ENCODE measurements at places on chromosomes 16 and 17. TPM values are rescaled to one million over a fixed set of nuclear protein-coding genes. Genes with fewer than 3 reads are reported as not detected.

DNA sequence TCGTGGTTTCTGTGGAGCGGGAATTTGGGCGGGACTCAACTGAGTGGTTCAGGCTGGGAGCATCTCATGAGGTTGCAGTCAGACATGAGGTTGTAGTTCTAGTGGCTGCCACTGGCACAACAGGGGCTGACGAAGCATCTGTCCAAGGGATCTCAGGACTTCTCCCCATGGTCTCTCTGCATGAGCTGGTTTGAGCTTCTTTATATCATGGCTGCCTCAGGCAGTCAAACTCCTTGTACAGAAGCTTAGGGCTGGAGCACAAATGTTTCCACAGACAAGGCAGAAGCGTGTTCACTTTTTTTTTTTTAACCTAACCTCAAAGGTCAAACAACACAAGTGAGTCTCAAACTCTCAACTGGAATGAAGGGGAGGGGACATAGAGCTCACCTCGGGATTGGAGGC lies 243.3 kb downstream of the MSI2 start:
- peak; percentile 75 for DNase-seq

The ZMYND15 gene
- 0.05 TPM for total RNA-seq

DNA sequence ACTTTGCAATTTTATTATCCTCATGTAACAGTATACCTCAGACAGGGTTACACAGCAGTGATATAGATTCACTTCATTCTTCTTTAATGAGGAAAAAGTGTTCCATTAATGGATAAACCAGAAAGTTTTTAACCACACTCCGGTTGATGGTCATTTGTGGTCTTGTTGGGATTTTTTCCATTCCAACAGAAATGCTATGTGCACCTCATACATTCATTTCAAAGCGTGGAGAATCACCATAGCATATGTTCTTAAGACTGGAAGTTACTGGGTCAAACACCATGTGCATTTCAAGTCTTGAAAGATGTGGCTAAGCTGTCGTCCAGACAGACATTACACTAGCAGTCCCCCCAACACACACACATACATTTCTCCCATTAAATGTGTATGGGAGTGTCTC lies 245.8 kb upstream of the CDH5 start:
- no peak for DNase-seq

The GSG1L gene
- total RNA-seq, result not detected

The SMTNL2 gene
- 0.10 TPM for total RNA-seq

The ATXN7L3 gene
- total RNA-seq, result 60.5 TPM

DNA sequence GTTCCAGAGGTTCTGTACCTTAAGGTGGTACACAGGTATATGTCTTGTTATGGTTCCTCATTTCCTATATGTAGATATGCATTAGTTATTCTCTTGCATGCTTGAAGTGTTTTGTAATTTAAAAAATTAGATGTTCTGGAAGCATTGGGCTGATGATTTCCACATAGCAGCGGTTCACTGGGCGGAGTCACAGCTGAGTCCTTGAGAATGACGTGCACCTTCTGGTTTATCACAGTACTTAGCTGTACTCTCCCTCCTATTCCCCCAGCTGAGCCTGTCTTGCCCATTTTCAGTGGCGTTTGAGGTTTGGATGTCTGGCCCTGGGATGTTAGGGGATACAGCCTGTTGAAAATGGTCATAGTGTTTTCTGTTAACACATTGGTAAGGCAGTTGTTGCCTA lies 327.1 kb downstream of the SNX29 start:
- no peak for DNase-seq

The ZNF469 gene
- total RNA-seq, result 1.5 TPM

GRCh38 chr16:53129281-53130158 lies 74.7 kb downstream of the CHD9 start:
- no peak for DNase-seq

DNA sequence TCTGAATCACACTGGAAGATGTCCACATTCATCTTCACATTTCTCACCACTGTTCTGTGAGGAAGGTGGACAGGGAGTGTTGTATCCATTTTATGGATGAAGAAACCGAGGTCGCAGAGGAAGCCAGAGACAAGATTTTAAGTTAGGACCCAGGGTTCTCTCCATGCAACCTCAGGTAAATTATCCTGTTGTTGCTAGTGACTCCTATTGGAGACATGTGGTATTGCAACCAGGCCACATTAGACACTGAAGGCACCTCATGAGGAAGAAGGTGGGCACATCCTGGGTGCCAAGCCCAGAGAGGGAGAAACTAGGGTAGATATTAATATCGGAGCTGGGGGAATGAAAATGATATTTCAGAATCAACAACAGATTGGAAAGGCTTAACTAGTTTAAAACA lies 8.5 kb upstream of the WNT9B start:
- DNase-seq, result no peak

- DNase-seq, result no peak
Observed at GRCh38 chr17:59493867-59494266, 71.5 kb upstream of the DHX40 start.

GRCh38 chr17:49967621-49968404 lies 1.2 kb upstream of the DLX4 start:
- DNase-seq, result no peak

The LAT gene
- total RNA-seq, result 1.8 TPM

- DNase-seq, result peak; percentile 75
Observed at GRCh38 chr16:54123766-54124165, 162.8 kb downstream of the IRX3 start.

DNA sequence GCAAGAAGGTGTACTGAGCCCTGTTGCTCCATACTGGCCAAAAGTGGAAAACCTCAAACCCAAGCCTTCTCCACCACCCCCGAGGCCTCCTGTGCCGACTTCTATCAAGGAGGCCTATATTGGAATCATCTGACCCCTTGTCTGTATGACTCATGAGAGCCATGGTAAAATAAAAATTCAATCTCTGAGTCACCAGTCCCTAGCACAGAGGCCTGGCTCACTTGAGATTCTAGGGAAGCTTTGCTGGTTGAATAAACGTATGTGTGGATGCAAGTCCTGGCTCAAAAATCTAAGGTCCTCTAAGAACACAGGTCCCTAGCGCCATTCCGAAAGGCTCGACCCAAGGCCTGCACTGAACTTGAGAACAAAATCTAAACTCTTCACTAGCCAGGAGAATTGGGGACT lies 15.0 kb downstream of the NSMCE1 start:
- DNase-seq, result peak; percentile 83

DNA sequence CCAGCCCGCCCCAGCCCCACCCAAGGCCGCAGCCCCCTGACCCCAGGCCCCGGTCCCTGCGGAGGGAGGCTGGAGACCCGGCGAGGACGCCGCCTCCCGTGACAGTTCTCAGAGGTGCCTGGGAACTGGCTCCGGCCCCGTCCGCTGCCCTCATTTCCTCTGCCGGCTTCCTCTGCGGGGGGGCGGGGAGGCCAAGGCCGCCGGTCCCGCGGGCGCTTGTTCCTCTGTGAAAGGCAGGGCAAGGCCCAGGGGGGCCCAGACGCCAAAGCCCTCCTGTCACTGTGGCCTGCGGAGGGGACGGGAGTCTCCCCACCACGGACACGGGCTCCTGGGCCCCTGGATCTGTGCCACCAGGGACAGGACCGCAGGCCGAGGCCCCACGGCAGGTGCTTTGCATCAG lies 5.0 kb upstream of the PVALEF start:
- DNase-seq, result no peak

- DNase-seq, result no peak
Observed at GRCh38 chr17:79573196-79573896, 37.5 kb downstream of the RBFOX3 start.

The C16orf89 gene
- 0.94 TPM for total RNA-seq

- DNase-seq, result no peak
Observed at GRCh38 chr17:1626333-1626732, 2.3 kb downstream of the SLC43A2 start.

GRCh38 chr16:89924297-89924924 lies 1.3 kb downstream of the TUBB3 start:
- peak; percentile 85 for DNase-seq

The PIRT gene
- not detected for total RNA-seq

DNA sequence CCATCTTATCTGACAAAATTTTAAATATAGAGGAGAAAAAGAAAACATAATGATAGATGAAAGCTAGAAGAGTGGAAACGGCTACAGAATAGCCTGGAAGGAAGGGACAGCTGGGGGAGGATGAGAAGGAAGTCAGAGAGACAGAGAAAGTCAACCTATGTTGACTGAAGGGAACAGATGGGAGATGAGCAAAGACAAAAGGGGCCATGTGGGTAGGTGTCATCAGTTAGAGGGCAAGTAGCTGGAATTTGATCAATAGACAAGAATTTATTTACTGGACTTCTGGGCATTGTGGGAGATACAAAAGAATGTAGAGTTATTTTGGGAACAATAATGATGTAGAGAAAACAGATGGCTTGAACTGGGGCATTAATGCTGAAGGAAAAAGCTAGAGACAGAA lies 194.4 kb downstream of the ANKFN1 start:
- DNase-seq, result peak; percentile 97

GRCh38 chr16:31134091-31134571 lies 1.4 kb downstream of the PRSS8 start:
- DNase-seq, result no peak

DNA sequence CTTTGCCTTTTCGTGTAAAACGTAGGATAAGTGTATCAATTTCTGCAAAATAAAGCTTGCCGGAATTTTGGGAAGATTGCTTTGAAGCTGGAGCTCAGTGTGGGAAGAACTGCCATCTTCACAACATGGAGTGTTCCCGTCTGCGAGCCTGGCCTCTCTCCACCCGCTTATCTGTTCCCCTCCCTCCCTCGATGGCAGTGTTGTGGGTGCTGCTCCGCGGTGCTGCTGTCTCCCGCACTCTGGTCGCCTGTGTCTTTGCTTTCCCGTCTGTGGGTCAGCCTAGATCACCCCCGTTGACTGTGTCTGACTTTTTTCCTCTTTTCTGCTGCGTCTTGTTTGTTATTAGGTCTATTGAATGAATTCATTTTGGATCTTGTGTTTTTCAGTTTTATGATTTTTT lies 17.0 kb downstream of the ACSF3 start:
- no peak for DNase-seq

The MMP25 gene
- 0.05 TPM for total RNA-seq

The CMTM2 gene
- not detected for total RNA-seq

The SLC22A31 gene
- total RNA-seq, result 0.10 TPM

The IRX3 gene
- total RNA-seq, result 67.1 TPM

DNA sequence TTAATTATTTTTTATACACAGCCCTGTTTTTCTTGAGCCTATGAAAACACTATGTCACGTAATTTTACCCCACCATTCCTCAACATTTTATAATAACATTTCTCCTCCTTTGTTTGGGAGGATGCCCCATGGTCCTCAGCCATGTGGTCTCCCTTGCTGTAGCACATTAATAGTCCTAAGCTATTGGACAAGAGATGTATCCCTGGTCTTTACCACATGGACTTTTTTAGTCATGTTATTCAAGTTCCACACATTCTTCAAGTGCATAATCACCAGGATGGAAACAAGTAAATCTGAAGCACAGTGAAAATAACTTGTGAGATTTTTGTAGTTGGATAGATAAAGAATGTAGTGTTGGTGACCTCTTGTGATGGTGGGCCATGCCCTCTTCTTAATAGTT lies 2.0 kb upstream of the KRTAP2-3 start:
- DNase-seq, result peak; percentile 84

The CSF3 gene
- total RNA-seq, result 0.10 TPM

- peak; percentile 52 for DNase-seq
Observed at GRCh38 chr16:70396246-70396904, 42.5 kb downstream of the ST3GAL2 start.

- DNase-seq, result no peak
Observed at GRCh38 chr17:76914937-76915336, 46.7 kb downstream of the MGAT5B start.

GRCh38 chr16:50863644-50864144 lies 121.8 kb downstream of the CYLD start:
- no peak for DNase-seq

DNA sequence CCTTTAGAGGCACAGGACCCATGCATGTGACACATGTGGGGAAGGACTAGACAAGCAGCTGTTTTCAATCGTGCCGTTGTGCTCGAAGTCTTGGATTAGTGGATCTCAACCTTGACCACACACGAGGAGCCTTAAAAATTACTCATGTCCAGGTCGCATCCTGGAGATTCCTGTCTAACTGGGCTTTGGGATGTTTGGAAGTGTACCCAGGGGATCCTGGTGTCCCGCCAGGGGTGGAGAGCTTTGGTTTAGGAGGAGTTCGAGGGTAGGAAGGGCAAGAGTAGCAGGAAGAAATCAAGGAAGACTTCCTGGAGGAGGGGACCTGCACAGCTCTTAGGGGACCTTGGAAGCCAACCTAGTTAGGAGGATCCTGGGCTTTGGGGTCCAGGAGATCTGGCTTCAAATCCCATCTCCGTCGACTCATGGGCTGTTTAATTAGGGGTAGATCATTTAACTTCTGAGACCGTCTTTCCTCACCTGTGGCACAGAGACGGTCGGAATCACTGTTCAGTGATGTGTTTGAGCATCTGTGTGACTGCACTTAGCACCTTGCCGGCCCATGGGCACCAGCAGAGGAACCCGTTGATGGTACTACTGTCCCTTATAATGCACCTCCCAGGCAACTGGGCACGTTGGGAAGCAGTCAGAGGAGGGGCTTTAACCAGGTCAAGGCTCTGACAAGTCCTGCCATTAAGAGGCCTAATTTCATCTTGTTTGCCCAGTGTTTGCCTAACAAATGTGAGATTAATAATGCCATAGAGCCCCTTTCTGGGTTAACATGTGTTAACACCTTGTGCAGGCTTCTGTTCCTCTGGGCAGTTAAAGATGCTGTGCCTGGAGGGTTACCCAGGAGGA lies 102.0 kb upstream of the PLCG2 start:
- no peak for DNase-seq

GRCh38 chr16:361341-361871 lies 8.9 kb upstream of the AXIN1 start:
- DNase-seq, result no peak

- DNase-seq, result peak; percentile 76
Observed at GRCh38 chr17:76726776-76727718, at the start of gene METTL23. TSS of gene METTL23 (plus strand) at chr17:76726839. CDS start at chr17:76729711, 2,872 bp downstream.

GRCh38 chr16:70804153-70804733 lies 3.3 kb upstream of the VAC14 start:
- peak; percentile 51 for DNase-seq

DNA sequence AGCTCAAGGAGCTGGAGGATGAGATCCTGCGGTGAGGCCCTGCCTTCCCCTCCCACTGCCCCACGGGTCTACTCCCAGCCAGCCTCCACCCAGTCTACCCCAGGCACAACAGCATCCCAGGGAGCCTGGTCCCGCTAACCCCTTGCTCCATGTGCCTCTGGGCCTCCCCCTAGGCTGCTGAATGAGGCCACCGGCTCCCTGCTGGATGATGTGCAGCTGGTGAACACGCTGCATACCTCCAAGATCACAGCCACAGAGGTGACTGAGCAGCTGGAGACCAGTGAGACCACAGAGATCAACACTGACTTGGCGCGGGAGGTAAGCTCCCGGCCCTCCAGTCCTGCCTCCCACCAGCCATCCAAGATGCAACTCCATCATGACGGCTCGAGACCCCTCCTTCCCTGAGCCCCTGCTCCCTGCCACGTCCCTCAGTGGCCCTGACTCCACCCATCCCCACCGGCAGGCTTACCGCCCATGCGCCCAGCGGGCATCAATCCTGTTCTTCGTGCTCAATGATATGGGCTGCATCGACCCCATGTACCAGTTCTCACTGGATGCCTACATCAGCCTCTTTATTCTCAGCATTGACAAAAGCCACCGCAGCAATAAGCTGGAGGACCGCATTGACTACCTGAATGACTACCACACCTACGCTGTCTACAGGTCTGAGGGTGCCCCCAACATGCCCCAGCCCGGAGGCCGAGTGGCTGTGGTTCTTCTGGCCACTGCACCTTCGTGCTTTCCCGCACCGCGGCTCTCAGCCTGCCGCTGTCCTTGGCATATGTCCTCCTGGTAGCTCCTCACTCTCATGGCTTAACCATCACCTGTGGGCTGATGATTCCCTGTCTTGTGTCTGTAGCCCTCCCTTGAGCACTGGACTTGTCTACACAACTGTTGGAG lies 15.0 kb upstream of the KDM6B start:
- no peak for DNase-seq
